ENCODE measurements at places on chromosomes 2 and 18.

GRCh38 chr18:48065601-48065995 lies 135.1 kb upstream of the SMAD2 start:
- no peak for DNase-seq

GRCh38 chr2:98489971-98490962 lies 45.6 kb downstream of the INPP4A start:
- DNase-seq: no peak

DNA sequence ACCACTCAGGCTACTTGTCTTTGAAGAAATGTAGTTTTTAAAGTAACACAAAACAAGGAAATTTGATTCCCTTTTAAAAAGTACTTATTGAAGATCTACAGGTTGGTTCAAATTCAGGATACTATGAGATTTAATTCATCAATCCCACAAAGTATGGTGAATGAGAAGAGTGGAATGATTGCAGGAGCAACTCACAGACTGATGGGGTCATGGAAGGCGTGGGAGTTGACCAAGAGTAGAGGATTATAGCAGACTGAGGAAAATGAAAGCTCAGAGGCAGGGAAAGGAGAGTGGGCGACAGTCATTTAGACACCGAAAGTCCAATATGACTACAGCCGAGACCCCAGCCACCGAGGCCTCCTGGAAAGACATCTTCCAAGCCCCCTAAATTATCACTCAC lies 12.5 kb upstream of the DAPL1 start:
- no peak for DNase-seq

- no peak for DNase-seq
Observed at GRCh38 chr18:45274026-45274425, 341.2 kb upstream of the SLC14A2 start.

DNA sequence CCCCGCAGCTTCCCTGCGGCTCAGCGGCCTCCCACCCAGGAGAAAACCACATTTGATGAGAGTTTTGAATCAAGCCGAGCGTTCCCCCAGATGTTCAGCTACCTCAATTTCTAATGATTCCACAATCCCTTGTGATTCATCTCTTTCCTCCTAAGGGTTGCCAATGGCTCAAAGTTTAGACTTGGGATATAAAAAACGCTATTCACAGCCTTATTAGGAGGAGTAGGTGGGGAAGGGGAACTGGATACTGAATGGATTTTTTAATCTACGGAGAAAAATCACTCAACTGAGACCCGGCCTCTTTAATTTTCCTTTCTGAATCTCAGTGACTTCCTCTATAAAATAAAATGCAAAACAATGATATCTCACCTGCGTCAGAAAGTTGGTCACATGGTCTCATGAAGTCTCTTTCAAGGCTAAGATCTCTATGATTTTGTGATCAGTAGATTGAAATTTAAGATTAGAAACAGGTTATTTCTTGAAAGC lies 192.6 kb upstream of the TCF4 start:
- DNase-seq: no peak

DNA sequence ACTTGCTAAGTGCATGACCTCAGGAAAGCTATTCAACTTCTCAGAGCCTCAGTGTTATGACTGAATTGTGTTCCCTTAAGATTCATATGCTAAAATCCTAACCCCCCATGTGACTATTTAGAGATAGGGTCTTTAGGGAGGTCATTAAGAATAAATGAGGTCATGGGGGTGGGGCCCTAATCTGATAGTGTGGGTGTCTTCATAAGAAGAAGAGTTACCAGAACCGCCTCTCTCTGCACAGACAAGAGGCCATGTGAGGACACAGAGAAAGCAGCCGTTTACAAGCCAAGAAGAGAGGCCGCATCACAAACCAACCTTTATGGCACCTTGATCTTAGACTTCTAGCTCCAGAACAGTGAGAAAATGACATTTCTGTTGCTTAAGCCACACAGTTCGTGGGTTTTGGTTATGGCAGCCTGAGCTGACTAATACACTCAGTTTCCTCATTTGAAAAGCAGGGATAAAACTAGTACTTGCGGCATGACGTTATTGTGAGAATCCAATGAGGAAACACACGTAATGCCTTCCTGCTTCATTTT lies 9.9 kb downstream of the SH2D6 start:
- no peak for DNase-seq

GRCh38 chr2:189533288-189534035 lies 47.1 kb downstream of the SLC40A1 start:
- DNase-seq: no peak

GRCh38 chr2:147609301-147609700 lies 235.5 kb upstream of the ACVR2A start:
- DNase-seq: no peak

DNA sequence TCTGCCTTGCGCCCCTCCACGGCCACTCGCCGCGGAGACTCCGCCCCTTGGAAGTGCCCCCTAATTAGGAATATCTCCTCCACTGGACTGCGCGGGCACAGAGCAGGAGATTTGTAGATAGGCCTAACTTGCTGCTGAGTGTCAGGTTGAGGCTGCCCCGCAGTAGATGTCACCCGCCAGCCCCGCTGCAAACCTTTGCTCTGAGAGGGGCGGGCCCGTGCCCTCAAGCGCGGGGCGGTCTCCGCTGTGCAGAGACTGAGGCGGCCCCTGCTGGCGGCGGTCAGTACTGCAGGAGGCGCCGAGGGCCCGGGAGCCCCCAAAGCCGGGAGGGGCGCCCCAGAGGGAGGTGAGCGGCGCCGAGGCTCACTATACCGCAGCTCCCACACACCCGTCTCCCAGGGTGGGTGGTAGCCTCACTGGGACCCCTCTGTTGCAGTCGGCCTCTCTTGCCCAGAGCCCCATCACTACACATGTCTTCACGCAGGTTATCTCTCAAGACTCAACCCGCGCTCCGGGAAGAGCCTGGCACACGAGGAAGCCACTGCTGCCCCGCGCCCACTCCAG lies 2.9 kb upstream of the NEURL3 start:
- peak; percentile 75 for DNase-seq

- no peak for DNase-seq
Observed at GRCh38 chr2:54956111-54956627, 94.1 kb downstream of the RTN4 start.

DNA sequence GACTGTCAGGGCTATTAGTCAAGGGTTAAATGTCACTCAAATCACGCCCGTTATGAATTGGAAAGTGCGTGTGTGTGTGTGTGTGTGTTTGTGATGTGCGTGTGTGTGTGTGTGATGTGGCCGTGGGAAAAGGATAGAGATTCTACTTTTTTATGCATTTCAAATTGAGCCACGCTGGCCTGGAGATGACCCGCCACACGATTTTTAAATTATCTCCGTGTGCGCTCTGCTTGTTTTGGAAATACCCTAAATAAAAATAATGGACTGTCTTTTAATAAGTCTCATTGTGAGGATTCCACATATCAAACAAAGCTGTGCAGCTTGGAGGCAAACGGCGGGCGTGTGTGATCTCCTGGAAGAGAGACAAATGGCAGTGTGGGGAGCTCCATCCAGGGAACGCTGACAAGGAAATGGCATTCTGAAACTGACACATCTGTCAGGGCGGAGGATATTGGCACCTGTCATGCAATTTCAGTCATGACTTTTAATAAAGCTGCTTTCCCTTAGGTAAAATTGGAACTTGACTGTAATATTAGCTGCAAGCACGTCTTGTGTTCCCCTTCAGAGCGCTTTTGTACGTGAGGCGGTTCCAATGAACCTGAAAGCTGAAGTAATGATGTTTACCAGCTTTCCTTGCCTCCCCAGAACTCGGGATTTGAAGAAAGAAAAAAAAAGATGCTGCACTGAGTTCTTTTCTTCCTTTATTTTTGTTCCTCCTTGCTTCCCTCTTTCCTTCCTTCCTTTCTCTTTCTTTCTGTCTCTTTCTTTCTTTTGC lies 381.8 kb upstream of the SMIM21 start:
- no peak for DNase-seq

- peak; percentile 24 for DNase-seq
Observed at GRCh38 chr2:12071318-12071717, 324.9 kb downstream of the LPIN1 start.

DNA sequence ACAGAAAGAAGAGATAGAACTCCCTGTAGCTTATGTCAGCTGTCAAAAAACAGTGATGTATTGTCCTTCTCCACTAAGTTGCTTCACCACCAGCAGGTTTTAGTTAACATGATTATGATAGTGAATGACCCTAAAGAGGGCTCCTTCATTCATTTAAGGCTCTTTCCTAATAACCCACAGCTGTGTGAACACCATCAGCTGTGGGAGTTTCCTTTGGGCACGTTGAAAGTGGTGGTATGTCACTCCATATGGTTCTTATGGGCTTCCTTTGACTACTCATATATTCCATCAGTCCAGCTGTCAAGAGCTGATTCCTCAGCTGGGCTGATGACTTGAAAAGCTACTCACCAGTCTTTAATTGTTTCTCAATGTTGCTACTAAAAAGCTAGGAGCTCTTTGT lies 210.3 kb downstream of the UBE2E3 start:
- no peak for DNase-seq

DNA sequence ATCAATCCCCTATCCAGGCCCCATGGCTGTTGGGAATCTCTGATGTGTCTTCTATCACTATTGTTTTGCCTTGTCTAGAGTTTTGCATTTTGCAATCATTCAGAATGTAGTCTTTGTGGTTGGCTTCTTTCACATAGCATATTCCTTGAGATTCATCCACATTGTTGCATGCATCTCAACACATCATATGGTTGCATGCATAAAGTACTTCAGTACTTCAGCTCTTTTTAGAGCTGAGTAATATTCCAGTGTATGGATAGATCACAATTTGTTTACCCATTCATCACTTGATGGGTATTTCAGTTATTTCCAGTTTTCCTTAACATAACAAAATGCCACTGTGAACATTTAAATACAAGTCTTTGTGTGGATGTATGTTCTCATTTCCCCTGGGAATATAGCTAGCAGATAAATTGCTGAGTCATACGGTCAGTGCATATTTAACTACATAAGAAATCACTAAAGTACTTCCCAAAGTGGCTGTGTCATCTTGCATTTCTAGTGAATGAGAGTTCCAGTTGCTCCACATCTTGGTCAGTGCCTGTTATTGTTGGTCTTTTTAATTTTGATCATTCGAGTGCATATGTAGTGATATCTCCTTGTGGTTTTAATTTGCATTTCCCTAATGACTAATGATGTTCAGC lies 138.8 kb downstream of the BCL11A start:
- no peak for DNase-seq

- DNase-seq: no peak
Observed at GRCh38 chr2:481388-481787, 193.5 kb upstream of the ALKAL2 start.

GRCh38 chr18:72899338-72899737 lies 31.6 kb upstream of the NETO1 start:
- DNase-seq: no peak

GRCh38 chr2:11742702-11743357 lies 3.6 kb upstream of the LPIN1 start:
- DNase-seq: no peak

GRCh38 chr2:20097889-20098714 lies 46.7 kb upstream of the LAPTM4A start:
- DNase-seq: peak; percentile 79

GRCh38 chr2:74228772-74229171 lies 30.4 kb downstream of the MTHFD2 start:
- no peak for DNase-seq

DNA sequence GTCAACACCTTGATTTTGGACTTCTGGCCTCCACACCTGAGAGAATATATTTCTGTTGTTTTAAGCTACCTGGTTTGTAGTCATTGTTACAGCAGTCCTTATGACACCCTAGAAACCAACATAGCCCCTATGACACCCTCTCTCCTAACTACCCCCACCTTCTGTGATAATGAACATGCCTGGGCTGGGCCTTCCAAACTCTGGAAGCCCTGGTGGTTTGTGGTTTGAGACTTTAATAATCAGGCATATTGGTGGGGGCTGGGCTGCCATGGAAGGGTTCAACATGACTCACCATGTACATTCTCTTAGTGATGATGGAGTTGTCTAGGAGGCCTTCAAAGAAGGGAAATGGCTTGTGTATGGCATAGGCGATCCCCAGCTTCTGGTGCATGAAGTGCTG lies 3.3 kb downstream of the SP110 start:
- no peak for DNase-seq

- DNase-seq: no peak
Observed at GRCh38 chr2:216774180-216774579, 78.8 kb upstream of the IGFBP5 start.

DNA sequence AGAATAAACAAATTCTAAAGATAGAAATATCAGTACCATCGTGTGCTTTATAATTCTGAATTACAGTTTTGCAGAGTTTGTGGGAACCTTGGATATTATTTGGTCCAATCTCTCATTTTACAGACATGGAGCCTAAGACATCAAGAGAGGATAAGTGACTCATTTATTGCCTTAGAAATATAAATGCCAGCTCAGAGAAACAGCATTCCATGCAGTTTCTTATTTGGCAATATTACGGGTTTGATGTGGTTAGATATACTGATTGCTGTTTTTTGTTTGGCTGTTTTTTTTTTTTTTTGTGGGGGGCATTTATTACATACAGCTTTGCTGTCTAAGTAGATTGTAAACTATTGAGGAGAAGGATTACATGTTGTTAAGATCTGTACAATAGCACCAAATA lies 1241.1 kb upstream of the LRRTM1 start:
- no peak for DNase-seq

- no peak for DNase-seq
Observed at GRCh38 chr2:215338883-215339679, 27.2 kb downstream of the ATIC start.

DNA sequence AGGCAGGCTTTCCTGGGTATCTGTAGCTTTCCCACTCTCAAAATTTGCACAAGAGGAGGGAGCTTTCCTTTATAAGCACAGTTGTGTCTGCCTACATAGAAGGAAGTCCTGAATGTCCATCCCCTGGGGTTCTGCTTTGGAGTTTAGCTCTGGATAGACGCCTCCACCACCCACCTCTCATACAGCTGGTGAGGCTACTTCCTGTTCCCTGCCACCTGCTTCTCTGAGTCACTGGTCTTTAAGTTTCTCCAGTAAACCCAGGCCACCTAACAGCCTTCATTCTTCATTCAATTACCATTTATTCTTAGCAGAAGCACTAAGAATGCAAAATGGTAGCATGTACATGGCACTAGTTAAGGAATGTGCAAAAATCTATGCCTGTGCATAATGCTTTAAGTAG lies 407.8 kb downstream of the CDH2 start:
- DNase-seq: no peak

GRCh38 chr2:27029051-27029450 lies 3.7 kb upstream of the TMEM214 start:
- DNase-seq: no peak

DNA sequence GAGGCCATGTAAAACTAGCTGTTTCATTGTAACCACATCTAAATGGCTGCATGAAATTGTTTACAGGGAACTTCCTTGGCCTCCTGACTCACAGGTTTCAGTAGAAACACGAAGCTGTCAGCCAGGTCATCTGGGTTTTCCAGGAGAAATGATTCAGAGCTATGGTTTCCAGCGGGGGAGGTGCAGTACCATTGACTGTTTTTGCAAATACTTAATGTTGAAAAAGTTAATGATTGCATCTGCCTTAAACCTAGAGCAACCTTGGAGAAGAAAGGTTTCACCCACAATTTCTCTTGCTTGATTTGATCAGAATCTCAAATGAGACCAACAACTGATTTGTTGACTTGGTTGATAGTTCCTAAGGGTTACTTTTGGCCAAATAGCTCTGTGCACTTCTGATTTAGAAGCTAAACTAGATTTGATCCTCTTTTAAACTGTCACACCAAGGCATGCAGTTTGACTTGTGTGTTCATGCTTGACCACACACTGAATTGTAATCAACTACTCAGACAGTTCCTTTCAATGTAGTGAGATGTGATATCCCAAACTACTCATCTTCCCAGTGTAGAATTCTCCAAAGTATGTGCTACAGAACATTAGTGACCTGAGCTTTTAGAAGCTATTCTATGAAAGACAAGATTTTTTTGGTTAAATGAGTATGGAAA lies 193.5 kb upstream of the CHST9 start:
- DNase-seq: no peak

GRCh38 chr18:72411261-72411660 lies 132.9 kb downstream of the CBLN2 start:
- no peak for DNase-seq

Measured in GM19239 (cell line).